ENCODE measurements at places on chromosomes 3 and 15. TPM values are rescaled to one million over a fixed set of nuclear protein-coding genes. Genes with fewer than 3 reads are reported as not detected.

ALPK3 gene
- 9.5 TPM for total RNA-seq

HCN4 gene
- total RNA-seq: 0.50 TPM

GUCA1C gene
- total RNA-seq: not detected

DNA sequence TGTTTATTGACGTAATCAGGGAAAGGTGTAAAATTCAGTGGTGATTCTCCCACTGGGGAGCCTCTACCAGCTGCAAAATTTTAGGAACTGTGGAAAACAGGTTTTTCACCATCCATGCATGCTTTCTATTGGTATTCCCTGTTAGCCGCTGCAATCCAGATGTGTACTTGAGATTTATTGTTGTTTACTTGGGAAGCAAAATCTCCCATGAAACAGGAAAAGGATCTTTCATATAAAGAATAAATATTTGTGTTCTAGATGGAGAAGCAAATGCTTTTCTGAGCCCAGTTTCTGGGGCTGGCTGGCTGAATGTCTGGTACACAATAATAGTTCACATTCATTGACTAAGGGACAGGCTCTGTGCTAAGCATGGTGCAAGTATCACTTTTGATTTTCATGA lies 144.6 kb upstream of the RASGRP1 start:
- no peak for DNase-seq
- no peak overlapping the region for H3K27ac ChIP-seq
- H3K4me3 ChIP-seq: no peak overlapping the region

DNA sequence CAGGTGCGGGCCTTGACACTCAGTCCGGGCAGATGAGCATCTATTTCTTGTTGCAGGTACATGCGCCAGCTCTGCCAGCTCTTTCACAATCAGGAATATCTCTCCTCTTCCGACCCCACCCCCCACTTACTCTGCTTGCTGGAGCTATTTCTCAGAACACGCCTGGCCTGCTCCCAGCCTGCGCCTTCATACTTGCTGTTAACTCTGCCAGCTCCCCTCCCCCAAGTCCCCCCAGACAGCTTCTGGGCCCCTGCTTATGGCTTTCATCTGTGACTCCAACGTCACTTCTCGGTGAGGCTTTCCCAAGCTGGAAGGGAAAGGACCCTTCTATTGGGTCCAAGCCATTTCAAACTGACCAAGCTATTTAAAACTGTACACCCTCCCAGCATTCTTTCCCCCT lies 15.2 kb downstream of the MAGEF1 start:
- H3K27ac ChIP-seq: no peak overlapping the region
- H3K27me3 ChIP-seq: no peaks in the 10 kb centered on the region
- peaks cover 17% of the 10 kb centered on the region for H3K4me1 ChIP-seq

TUSC7 gene
- total RNA-seq: not detected

- no peak for DNase-seq
- H3K27ac ChIP-seq: no peak overlapping the region
- H3K27me3 ChIP-seq: no peaks in the 10 kb centered on the region
- H3K36me3 ChIP-seq: no peaks in the 10 kb centered on the region
- H3K4me3 ChIP-seq: no peak overlapping the region
These were observed 361.4 kb downstream of the CHL1 start for GRCh38 chr3:557972-558371.

- H3K36me3 ChIP-seq: no peaks in the 10 kb centered on the region
- H3K27me3 ChIP-seq: no peaks in the 10 kb centered on the region
- H3K27ac ChIP-seq: no peak overlapping the region
- no peak overlapping the region for H3K4me3 ChIP-seq
- no peaks in the 10 kb centered on the region for H3K4me1 ChIP-seq
- DNase-seq: no peak
These were observed 427.0 kb upstream of the RBMS3 start for GRCh38 chr3:28853830-28854229.

- no peaks in the 10 kb centered on the region for H3K27me3 ChIP-seq
- peaks cover 8% of the 10 kb centered on the region for H3K4me1 ChIP-seq
- H3K4me3 ChIP-seq: no peak overlapping the region
These were observed 62.5 kb downstream of the ALCAM start for GRCh38 chr3:105429034-105429762.

PEX5L gene
- total RNA-seq: 0.90 TPM

FBLN2 gene
- total RNA-seq: 15.9 TPM

RPP25 gene
- total RNA-seq: 7.2 TPM

GRCh38 chr3:117017135-117017894 lies 307.7 kb downstream of the TUSC7 start:
- H3K36me3 ChIP-seq: no peaks in the 10 kb centered on the region
- no peak overlapping the region for H3K27ac ChIP-seq
- peak; percentile 3 for DNase-seq

PLXND1 gene
- 12.9 TPM for total RNA-seq

DNA sequence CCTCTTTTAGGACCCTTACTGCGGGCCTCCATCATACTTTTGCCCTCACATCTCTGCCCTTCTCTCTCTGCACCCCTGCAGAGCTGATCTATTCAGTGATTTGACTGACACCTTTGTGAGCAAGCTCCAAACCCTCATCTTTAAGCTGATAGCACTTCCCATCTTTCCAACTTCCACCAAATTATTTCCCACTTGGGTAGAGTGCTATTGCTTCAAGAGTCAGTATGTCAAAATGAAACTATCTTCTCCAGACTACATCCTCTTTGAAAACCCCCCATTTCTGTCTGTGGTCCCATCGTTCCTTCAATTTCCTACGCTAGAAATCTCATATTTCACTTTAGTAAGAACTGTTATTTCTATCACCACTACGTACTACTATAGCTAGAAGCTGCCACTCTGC lies 19.7 kb downstream of the ZWILCH start:
- H3K27me3 ChIP-seq: no peaks in the 10 kb centered on the region
- H3K4me1 ChIP-seq: no peaks in the 10 kb centered on the region

DNA sequence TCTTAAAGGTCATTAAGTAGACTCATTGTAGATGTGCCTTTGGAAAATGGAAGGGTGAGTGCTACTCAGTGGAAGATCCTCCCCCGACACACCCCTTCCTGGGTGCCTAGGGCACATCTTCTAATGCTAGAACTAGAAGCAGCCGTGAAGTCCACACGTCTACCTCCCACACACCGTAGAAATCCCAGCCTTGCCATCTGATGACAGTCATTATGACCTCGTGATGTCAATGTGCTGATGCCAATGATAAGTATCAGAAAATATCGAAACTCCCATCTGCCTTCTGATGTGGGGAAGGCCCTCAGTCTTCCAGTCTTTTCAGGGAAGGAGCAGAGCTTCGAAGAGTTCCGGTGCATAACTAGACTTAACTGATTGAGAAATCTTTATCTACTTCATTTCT lies 282.1 kb upstream of the ROPN1 start:
- H3K27me3 ChIP-seq: no peaks in the 10 kb centered on the region
- no peak for DNase-seq
- H3K4me3 ChIP-seq: no peak overlapping the region
- H3K36me3 ChIP-seq: no peaks in the 10 kb centered on the region

Data from neural progenitor cell (in vitro differentiated cells).